ENCODE measurements at places on chromosomes 5 and 9.

DNA sequence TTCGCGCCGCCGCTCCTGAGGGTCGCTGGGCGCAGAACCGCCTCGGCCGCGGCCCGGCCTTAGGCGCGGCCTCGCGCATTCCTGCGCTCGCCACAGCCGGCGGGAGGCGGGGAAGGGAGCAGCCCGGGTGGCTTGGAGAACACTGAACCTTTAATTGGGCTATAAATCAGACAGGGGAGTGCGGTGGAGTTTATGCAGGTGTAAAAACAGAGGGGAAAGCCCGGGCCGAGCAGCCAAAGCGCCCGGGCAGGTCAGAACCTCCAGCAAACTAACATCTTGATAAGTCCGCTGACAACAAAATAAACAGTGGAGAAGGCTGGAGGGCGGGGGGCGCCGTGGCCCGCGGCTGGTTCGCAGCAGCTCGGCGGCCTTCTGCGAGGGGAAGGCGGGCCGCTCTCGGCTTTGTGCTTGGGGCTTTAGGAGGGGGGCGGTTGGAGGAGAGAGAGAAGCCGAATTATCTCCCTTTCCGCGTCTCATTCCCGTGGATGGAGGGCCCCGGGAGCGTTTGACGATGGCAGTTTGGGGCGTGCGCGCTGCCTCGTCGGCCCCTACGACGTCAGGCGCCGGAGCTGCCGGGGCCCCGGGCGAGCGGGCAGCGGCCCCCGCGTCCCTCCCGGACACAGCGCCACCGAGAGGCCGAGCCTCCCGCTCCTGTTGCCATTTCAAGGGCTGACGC is 11.3 kb downstream of the FOXD1 start:
- DNase-seq = no peak

DNA sequence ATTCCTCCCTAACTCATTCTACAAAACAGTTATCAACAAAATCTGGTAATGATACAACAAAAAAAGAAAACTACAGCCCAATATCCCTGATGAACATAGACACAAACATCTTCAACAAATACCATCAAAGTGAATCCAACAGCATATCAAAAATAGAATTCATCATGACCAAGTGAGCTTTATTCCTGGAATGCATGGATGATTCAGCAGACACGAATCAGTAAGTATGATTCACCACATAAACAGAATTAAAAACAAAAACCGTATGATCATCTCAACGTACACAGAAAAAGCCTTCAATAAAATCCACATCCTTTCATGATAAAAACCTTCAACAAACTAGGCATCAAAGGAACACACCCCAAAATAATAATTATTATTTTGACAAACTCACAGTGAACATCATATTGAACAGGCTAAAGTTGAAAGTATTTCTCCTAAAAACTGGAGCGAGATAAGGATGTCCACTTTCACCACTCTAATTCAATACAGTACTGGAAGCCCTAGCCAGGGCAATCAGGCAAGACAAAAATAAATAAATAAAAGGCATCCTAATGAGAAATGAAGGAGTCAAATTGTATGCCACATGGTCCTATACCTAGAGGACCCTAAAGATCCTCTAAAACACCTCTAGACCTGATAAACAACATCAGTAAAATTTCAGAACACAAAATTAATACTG is 305.1 kb upstream of the RGMB start:
- DNase-seq = no peak

- no peak for DNase-seq
These were observed 98.4 kb downstream of the LMNB1 start for GRCh38 chr5:126875303-126875785.

DNA sequence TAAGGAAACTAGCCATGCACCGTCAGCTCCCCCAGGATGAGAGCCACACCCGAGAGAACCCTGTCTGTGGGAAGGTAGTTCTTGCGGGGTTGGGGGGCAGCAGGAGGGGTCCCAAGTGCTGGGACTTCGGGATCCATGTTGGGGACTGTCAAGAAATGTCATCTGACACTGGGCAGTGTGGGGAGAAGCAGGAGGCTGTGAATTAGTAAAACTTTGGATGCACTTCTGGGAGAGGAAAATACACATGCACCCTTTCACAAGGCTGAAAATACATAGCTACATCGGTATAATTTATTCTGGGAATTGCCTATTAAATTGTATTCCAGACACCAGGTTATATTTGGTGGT is 109.6 kb upstream of the RPS23 start:
- no peak for DNase-seq

DNA sequence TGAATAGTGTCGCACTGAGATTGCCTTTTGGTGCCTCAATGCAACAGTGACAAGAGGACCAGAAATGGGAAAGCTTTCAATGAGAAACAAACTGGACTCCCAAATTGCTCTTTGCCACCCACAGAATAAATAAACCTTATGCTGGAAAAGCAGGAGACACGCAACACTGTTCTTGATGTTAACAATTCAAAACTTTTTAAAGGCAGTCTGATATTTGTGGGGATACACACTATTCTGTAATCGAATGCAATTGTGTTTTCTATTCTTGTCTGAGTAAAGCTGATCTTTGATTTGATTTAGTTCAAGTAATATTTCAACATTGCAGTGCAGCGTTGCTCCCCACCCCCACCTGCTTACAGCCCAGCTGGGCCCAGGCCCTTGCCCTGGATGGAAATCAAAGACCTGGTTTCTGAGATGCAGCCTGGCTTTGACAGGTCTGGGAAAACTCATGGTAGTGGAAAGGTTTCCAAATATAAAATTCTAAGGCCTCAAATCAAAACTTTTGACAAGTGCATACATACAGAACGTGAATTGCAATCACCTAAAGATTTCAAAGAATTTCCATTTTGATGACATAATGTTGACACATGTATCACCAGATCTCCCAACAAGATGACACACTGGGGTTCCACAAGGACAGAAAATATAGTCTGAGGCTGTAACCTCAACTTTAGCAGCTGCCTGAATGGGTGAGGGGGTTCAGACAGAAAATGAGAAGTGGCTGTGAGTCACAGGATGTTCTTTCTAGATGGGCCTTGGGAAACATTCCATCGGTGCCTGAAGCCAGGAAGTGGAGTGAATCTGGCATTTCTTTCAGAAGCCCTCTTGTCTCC is 55.1 kb downstream of the ABCA1 start:
- DNase-seq = no peak

- no peak for DNase-seq
These were observed 111.4 kb downstream of the RAPGEF6 start for GRCh38 chr5:131523500-131524185.

- DNase-seq = peak; percentile 57
These were observed 27.9 kb upstream of the GOLM1 start for GRCh38 chr9:86126998-86127972.

DNA sequence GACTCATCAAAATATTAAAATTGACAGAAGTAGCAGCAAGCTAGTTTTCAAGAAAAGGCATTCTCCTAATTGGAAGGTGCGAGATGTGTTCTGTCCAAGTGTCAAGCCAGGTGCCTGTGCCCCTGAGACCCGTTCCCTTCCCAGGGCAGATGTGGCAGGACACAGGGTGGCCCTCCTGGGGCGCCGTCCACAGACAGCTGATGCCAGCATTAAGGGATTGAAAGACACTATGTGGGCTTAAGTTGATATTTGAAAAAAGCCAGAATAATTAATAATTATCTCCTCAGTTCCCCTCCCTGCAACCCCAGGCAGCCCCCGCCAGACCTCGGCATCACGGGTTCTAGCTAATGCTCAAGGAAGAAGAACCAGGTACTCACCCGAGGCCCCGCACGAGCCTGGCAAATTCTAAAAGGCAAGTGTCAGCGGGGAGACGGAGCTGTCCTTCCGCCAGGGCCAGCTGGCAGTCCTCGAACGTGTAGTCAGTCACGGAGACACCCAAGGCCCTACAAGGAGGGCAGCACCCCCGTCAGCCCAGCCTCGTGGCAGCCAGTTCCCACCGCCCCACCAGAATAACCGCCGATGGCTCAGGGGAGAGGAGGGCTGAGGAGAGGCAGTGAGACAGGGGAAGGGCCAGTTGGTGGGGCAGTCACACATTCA is 29.1 kb upstream of the SLC6A3 start:
- no peak for DNase-seq

GRCh38 chr9:7542693-7543092 is 256.9 kb downstream of the DMAC1 start:
- no peak for DNase-seq

GRCh38 chr9:8815931-8816330 is 1016.4 kb upstream of the DMAC1 start:
- peak; percentile 68 for DNase-seq

Measured in NCI-H1930 (cell line).